T-helper 2 cell treated with Interferon-gamma antibody and Interleukin-4, amounts not matched to agents 100 ng/mL and 5 ng/mL, for 36 hours (primary cell): ENCODE measurements at places on chromosomes 7 and 10. TPM values are rescaled to one million over a fixed set of nuclear protein-coding genes. Genes with fewer than 3 reads are reported as not detected.

HYAL4 gene
- not detected in 2 replicates for total RNA-seq

CRTAC1 gene
- total RNA-seq: not detected in 2 replicates

CTNNA3 gene
- total RNA-seq: 0.32 TPM in 1 of 2 replicates, not detected in the other

ZSWIM8 gene
- 57.9 and 60.6 TPM in 2 replicates for total RNA-seq

CALML3 gene
- not detected in 2 replicates for total RNA-seq

RET gene
- total RNA-seq: 0.18 and 0.30 TPM in 2 replicates

CYP2E1 gene
- 0.39 TPM in 2 replicates for total RNA-seq

NAT16 gene
- not detected in 2 replicates for total RNA-seq

MPP7 gene
- total RNA-seq: 4.9 and 5.6 TPM in 2 replicates

OR6V1 gene
- not detected in 2 replicates for total RNA-seq

CRHR2 gene
- not detected in 2 replicates for total RNA-seq

CPA2 gene
- total RNA-seq: not detected in 2 replicates

LRRTM3 gene
- not detected in 2 replicates for total RNA-seq
